ENCODE measurements at places on chromosomes 3 and 15.

GRCh38 chr15:70775160-70775559, 11.8 kb upstream of the UACA start:
- H3K36me3 ChIP-seq, result no peaks in the 10 kb centered on the region
- DNase-seq, result no peak
- peaks cover 5% of the 10 kb centered on the region for H3K4me1 ChIP-seq
- H3K27me3 ChIP-seq, result no peaks in the 10 kb centered on the region
- no peak overlapping the region for H3K27ac ChIP-seq

- DNase-seq, result no peak
- H3K4me1 ChIP-seq, result no peaks in the 10 kb centered on the region
- H3K27ac ChIP-seq, result no peak overlapping the region
- H3K36me3 ChIP-seq, result no peaks in the 10 kb centered on the region
Measured at GRCh38 chr15:69826819-69827175, 270.9 kb downstream of the TLE3 start.

DNA sequence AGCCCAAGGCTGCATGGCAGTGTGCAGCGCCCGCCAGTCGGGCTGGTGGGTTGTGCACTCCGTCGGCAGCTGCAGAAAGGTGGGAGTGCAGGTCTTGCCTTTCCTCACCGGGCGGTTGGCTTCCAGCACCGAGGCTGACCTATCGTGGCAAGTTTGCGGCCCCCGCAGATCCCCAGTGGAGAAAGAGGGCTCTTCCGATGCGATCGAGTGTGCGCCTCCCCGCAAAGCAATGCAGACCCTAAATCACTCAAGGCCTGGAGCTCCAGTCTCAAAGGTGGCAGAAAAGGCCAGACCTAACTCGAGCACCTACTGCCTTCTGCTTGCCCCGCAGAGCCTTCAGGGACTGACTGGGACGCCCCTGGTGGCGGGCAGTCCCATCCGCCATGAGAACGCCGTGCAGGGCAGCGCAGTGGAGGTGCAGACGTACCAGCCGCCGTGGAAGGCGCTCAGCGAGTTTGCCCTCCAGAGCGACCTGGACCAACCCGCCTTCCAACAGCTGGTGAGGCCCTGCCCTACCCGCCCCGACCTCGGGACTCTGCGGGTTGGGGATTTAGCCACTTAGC, 4.3 kb downstream of the ISL2 start:
- peaks cover 23% of the 10 kb centered on the region for H3K4me1 ChIP-seq
- DNase-seq, result no peak
- peaks cover 100% of the 10 kb centered on the region for H3K27me3 ChIP-seq

GRCh38 chr15:86399041-86399954, 319.6 kb downstream of the AGBL1 start:
- H3K27ac ChIP-seq, result no peak overlapping the region
- no peak for DNase-seq
- H3K4me3 ChIP-seq, result no peak overlapping the region
- H3K27me3 ChIP-seq, result no peaks in the 10 kb centered on the region

GRCh38 chr3:194449913-194450312, 36.9 kb downstream of the ATP13A3 start:
- no peak for DNase-seq
- H3K4me3 ChIP-seq, result no peak overlapping the region
- H3K36me3 ChIP-seq, result peaks cover 92% of the 10 kb centered on the region
- no peaks in the 10 kb centered on the region for H3K27me3 ChIP-seq
- H3K27ac ChIP-seq, result no peak overlapping the region

- no peak overlapping the region for H3K27ac ChIP-seq
- no peak for DNase-seq
- no peaks in the 10 kb centered on the region for H3K36me3 ChIP-seq
- H3K4me1 ChIP-seq, result peaks cover 28% of the 10 kb centered on the region
Measured at GRCh38 chr3:57006179-57006657, 54.2 kb upstream of the SPATA12 start.

GRCh38 chr15:37397266-37398022, 297.1 kb upstream of the MEIS2 start:
- no peaks in the 10 kb centered on the region for H3K27me3 ChIP-seq
- no peak overlapping the region for H3K4me3 ChIP-seq
- no peaks in the 10 kb centered on the region for H3K36me3 ChIP-seq
- H3K4me1 ChIP-seq, result peaks cover 18% of the 10 kb centered on the region
- DNase-seq, result no peak

GRCh38 chr15:63556246-63556645, 40.9 kb upstream of the FBXL22 start:
- H3K36me3 ChIP-seq, result no peaks in the 10 kb centered on the region
- H3K4me3 ChIP-seq, result no peak overlapping the region
- H3K27ac ChIP-seq, result no peak overlapping the region
- H3K27me3 ChIP-seq, result no peaks in the 10 kb centered on the region
- peaks cover 26% of the 10 kb centered on the region for H3K4me1 ChIP-seq

GRCh38 chr3:132723024-132723950, 1.1 kb upstream of the NPHP3 start:
- DNase-seq, result no peak
- peak overlapping the region; percentile 90 for H3K27ac ChIP-seq
- H3K27me3 ChIP-seq, result no peaks in the 10 kb centered on the region
- peak overlapping the region; percentile 45 for H3K4me3 ChIP-seq
- H3K4me1 ChIP-seq, result peaks cover 6% of the 10 kb centered on the region
- H3K36me3 ChIP-seq, result peaks cover 8% of the 10 kb centered on the region

GRCh38 chr3:62084558-62084957, 288.8 kb downstream of the FEZF2 start:
- H3K27ac ChIP-seq, result no peak overlapping the region
- no peaks in the 10 kb centered on the region for H3K27me3 ChIP-seq
- H3K4me1 ChIP-seq, result peaks cover 6% of the 10 kb centered on the region
- no peaks in the 10 kb centered on the region for H3K36me3 ChIP-seq
- DNase-seq, result no peak

GRCh38 chr15:38740206-38740605, 175.6 kb upstream of the RASGRP1 start:
- no peaks in the 10 kb centered on the region for H3K27me3 ChIP-seq
- no peak overlapping the region for H3K4me3 ChIP-seq
- H3K4me1 ChIP-seq, result no peaks in the 10 kb centered on the region

DNA sequence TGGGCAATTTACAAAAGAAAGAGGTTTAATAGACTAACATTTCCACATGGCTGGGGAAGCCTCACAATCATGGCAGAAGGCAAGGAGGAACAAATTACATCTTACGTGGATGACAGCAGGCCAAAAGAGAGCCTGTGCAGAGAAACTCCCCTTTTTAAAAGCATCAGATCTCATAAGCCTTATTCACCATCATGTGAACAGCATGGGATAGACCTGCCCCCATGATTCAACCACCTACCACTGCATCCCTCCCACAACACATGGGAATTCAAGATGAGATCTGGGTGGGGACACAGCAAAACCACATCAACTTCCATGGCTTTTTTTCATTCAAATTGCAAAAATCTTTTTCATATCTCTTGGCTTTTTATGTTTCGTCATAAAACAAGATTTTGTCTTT, 67.6 kb upstream of the GADL1 start:
- H3K4me3 ChIP-seq, result no peak overlapping the region
- H3K36me3 ChIP-seq, result no peaks in the 10 kb centered on the region

DNA sequence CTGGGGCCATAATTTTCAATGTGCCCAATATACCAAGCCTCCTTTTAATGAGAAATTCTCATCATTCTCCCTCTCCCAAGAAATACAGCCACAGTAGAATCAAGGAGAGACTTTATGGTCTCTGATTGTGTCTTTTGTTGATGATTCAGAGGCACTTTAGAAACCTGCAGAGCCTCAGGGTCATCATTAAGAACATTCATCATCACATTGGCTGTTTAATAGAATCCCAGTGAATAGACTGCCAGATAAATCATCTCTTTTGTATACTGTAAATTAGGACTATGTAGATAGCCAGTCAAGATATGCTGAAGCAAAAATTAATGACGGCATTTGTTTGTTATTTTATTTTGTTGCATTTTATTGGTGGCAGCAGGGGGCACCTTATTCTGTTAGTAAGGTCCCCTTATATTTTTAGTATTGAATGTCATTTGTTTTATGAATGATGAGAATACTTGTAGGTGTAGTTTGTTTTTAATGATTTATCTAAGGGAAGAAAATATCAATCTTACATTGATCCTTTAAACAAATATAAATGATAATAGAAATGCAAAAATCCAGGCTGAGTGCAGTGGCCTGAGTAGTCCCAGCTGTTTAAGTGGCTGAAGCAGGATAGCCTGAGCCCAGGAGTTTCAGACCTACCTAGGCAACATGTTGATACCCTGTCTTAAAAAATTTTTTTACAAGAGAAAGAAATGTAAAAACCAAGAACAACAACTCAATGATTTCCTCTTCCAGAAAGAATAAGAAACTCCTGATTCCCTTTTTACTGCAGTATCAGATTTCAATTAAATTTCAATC, 138.8 kb downstream of the ZBBX start:
- H3K36me3 ChIP-seq, result no peaks in the 10 kb centered on the region
- no peak for DNase-seq
- no peak overlapping the region for H3K27ac ChIP-seq
- H3K4me3 ChIP-seq, result no peak overlapping the region
- H3K27me3 ChIP-seq, result no peaks in the 10 kb centered on the region

GRCh38 chr3:129622226-129622874, 15.9 kb upstream of the PLXND1 start:
- DNase-seq, result no peak
- no peak overlapping the region for H3K4me3 ChIP-seq
- H3K27me3 ChIP-seq, result no peaks in the 10 kb centered on the region
- peaks cover 5% of the 10 kb centered on the region for H3K4me1 ChIP-seq
- H3K36me3 ChIP-seq, result no peaks in the 10 kb centered on the region

- H3K4me3 ChIP-seq, result no peak overlapping the region
- H3K4me1 ChIP-seq, result no peaks in the 10 kb centered on the region
- DNase-seq, result peak; percentile 11
- H3K27ac ChIP-seq, result no peak overlapping the region
Measured at GRCh38 chr3:196012481-196012880, 69.4 kb downstream of the TFRC start.

GRCh38 chr3:141680620-141681389, 57.3 kb upstream of the RNF7 start:
- no peak overlapping the region for H3K4me3 ChIP-seq
- peaks cover 10% of the 10 kb centered on the region for H3K4me1 ChIP-seq
- H3K36me3 ChIP-seq, result no peaks in the 10 kb centered on the region
- peak; percentile 74 for DNase-seq
- peak overlapping the region; percentile 20 for H3K27ac ChIP-seq

GRCh38 chr15:50633653-50634052, 52.9 kb downstream of the TRPM7 start:
- no peaks in the 10 kb centered on the region for H3K4me1 ChIP-seq
- peaks cover 64% of the 10 kb centered on the region for H3K36me3 ChIP-seq
- H3K27me3 ChIP-seq, result no peaks in the 10 kb centered on the region
- DNase-seq, result no peak
- no peak overlapping the region for H3K27ac ChIP-seq

GRCh38 chr15:33515121-33515520, 204.4 kb downstream of the RYR3 start:
- H3K4me3 ChIP-seq, result no peak overlapping the region
- no peaks in the 10 kb centered on the region for H3K4me1 ChIP-seq
- H3K27me3 ChIP-seq, result no peaks in the 10 kb centered on the region

GRCh38 chr3:184570489-184570888, 8.9 kb downstream of the EPHB3 start:
- no peak overlapping the region for H3K4me3 ChIP-seq
- peaks cover 20% of the 10 kb centered on the region for H3K36me3 ChIP-seq
- DNase-seq, result no peak

- H3K4me3 ChIP-seq, result no peak overlapping the region
- DNase-seq, result peak; percentile 18
- no peaks in the 10 kb centered on the region for H3K36me3 ChIP-seq
- H3K27ac ChIP-seq, result no peak overlapping the region
- no peaks in the 10 kb centered on the region for H3K4me1 ChIP-seq
Measured at GRCh38 chr3:7565574-7565973, 704.7 kb downstream of the GRM7 start.

- peak overlapping the region; percentile 56 for H3K27ac ChIP-seq
- no peak for DNase-seq
- peaks cover 5% of the 10 kb centered on the region for H3K4me1 ChIP-seq
- H3K36me3 ChIP-seq, result peaks cover 25% of the 10 kb centered on the region
- no peak overlapping the region for H3K4me3 ChIP-seq
Measured at GRCh38 chr3:15052335-15053242, 12.5 kb downstream of the MRPS25 start.

DNA sequence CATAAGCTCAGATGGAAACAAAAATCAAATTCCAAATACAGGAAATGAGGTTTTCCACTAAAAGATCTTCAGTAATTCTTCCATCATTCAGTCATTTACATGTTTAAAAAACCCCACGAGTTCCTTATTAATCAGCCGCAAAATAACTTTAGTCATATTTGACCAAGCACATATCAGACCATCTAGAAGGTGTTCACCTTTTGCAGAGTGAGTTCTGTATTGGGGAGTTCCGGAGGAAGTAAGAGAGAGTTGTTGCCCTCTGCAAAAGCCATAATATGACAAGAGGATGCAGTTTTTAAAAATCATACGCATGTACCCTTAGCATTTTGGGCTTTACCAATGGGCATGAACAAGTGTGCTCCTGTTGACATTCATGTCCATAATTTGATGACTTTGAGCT, 61.6 kb downstream of the CCR1 start:
- no peak for DNase-seq
- no peaks in the 10 kb centered on the region for H3K4me1 ChIP-seq
- no peak overlapping the region for H3K27ac ChIP-seq
- no peaks in the 10 kb centered on the region for H3K36me3 ChIP-seq

GRCh38 chr3:133742351-133743091, 3.7 kb upstream of the TF start:
- H3K27me3 ChIP-seq, result peaks cover 47% of the 10 kb centered on the region
- no peak overlapping the region for H3K27ac ChIP-seq
- no peaks in the 10 kb centered on the region for H3K36me3 ChIP-seq
- no peaks in the 10 kb centered on the region for H3K4me1 ChIP-seq
- peak; percentile 66 for DNase-seq
- H3K4me3 ChIP-seq, result no peak overlapping the region

GRCh38 chr15:50260969-50261496, 4.5 kb downstream of the HDC start:
- peaks cover 72% of the 10 kb centered on the region for H3K27me3 ChIP-seq
- H3K4me3 ChIP-seq, result no peak overlapping the region
- H3K27ac ChIP-seq, result no peak overlapping the region
- no peaks in the 10 kb centered on the region for H3K36me3 ChIP-seq

DNA sequence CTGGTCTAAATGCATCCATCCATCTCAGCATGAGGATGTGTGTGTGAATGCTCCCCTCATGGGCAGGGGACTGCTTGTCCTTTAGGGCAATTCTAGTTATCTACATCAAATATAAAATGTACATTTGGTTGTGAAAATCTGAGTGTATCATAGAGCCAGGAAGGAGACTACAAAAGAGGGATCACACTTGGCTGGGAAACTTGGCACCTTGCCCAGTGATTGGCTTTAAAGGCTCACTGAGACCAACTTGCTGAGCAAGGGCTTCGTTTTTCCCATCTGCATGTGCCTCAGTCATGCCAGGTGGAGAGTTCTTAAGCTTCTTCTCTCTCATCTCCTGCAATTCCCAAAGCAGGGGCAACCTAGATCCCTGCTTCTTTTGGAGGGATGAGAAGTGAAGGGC, 5.2 kb downstream of the CAPN3 start:
- peak; percentile 21 for DNase-seq
- H3K4me3 ChIP-seq, result no peak overlapping the region
- H3K27ac ChIP-seq, result no peak overlapping the region
